Activated CD4-positive, alpha-beta T cell treated with anti-CD3 and anti-CD28 coated beads, Interleukin-2, amount 50 U/mL, for 48 hours (primary cell): ENCODE measurements at places on chromosomes 2 and 18.
A peak's percentile ranks its signal among the peaks of the same experiment; 100 is the strongest.

DNA sequence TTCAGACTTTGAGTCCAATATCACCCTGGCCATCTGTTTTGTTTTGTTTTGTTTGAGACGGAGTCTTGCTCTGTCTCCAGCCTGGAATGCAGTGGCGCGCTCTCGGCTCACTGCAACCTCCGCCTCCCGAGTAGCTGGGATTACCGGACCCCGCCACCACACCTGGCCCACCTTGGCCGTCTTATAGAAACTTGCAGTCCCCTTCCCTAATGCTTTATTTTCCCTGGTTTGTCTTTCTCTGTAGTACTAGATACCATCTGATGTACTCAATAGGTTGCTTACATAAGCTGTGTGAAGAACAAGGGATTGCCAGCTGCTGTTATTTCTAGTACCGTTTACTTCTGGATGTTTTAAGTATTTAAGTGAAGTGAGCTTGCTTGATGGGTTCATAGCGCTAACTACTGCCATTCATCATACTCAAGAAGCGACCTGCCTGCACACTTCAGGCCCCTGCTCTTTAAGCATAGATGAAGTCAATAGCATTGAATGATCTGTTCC lies 1.2 kb downstream of the RPL31 start:
- DNase-seq: no peak

DNA sequence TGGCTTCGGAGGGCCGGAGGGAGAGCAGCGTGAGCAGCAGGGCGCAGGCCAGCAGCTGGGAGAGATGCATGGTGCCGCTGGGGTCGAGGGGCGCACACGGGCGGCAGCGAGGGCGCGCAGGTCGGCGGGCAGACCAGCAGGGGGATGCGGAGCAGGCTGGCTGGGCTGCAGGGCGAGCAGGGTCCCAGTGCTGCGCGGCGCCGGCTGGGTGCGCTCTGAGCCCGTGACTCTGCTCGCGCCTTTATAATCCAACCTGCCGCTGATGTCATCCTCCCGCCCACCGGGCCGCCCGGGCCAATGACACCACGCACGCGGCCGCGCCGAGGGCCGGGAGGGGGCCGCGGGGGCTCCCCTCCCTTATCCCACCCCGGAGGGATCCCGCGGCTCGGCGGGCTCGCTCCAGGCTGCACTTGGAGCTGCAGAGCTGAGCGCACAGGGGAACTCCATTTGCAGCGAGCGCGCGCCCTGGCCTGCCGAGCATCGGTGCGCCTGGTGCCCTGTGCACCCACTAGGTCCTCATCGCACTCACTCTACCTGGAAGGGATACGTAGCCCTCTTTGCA lies at the start of gene NPPC:
Gene NPPC (minus strand): TSS at position 217 of the 562 bp plus-strand sequence. CDS start 147 bp downstream, at position 70.
- peak; percentile 81 for DNase-seq

GRCh38 chr2:178452334-178452733 lies 1.2 kb downstream of the PJVK start:
- no peak for DNase-seq

- no peak for DNase-seq
These were observed 48.0 kb downstream of the CDC42EP3 start for GRCh38 chr2:37623406-37623805.

GRCh38 chr18:10518595-10519255 lies 7.1 kb upstream of the NAPG start:
- no peak for DNase-seq

DNA sequence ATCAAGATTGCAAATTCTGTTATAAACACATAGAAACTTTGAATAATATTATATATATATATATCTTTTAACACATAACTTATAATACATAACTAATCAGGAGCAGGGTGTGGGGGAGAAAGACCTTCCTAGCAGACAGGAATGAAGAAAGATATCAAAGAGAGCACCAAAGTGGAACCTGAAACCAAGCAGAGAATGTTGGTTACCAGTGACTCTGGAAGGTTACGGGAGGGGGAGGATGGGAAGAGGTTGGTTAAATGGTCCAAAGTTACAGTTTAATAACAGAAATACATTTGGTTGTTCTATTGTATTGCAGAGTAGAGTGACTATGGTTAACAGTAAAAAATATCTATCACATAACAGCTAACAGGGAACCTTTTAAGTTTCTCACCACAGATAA lies 366.7 kb downstream of the LRRTM4 start:
- no peak for DNase-seq

DNA sequence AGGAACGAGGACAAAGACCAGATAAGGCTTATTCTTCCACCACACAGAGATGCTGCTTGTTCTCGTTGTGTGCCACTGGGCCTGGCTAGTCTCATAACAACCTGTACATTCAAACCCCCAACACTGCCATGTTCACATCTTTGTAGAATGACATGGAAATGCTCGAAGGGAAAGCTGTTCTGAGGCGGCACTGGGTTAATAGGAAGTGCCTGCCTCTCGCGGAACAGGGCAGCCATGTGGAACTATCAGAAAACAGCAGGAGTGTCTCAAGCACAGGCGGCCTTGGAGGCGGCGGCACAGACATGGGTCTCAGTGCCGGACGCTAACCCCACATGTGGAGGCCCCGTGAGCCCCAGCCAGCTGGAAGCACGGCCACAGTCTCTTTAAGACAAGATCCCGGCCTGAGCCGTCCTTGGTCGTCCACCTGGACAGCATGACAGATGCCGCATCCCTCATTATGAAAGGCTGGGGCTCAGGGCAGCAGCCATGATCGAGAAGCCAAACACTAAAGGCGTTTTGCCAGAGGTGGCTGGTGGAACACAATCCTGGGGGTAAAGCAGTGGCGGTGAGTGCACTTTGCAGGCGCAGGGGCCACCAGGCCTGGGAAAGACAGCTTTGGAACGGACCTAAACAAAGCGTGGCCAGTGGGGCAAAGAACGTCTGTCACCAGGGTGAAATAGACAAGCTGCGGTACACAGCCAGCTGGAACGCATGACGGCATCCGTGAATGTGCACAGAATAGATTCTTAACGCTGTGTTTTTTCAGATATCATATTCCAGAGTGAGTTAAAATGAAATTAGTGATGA lies 161.0 kb downstream of the HDAC4 start:
- DNase-seq: no peak
